ENCODE measurements at places on chromosomes 2 and 18.

GRCh38 chr2:205771031-205771430 is 88.7 kb downstream of the NRP2 start:
- DNase-seq = no peak

GRCh38 chr2:39225567-39225966 is 18.2 kb downstream of the CDKL4 start:
- no peak for DNase-seq

- DNase-seq = no peak
These were observed 251.7 kb downstream of the NCKAP5 start for GRCh38 chr2:133316557-133316956.

DNA sequence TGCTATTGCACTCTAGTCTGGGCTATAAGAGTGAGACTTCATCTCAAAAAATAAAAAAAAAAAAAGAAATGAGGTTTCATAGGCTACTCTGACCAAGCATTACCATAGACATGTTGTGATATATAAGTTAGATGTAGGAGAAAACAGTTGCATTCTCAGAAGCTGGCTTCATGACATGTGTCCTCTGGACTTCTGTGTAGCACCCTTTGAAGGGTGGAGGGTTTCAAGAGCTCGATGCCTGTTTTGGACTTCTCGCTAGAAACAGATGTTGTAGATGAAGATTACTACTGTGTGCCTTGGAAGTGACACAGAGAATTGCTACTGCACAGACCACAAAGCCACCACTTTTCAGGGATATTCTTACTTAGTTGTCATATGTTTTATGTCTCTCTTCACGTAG is 91.0 kb downstream of the TMEM247 start:
- no peak for DNase-seq

- no peak for DNase-seq
These were observed 6.2 kb upstream of the DNAJB2 start for GRCh38 chr2:219272995-219273394.

DNA sequence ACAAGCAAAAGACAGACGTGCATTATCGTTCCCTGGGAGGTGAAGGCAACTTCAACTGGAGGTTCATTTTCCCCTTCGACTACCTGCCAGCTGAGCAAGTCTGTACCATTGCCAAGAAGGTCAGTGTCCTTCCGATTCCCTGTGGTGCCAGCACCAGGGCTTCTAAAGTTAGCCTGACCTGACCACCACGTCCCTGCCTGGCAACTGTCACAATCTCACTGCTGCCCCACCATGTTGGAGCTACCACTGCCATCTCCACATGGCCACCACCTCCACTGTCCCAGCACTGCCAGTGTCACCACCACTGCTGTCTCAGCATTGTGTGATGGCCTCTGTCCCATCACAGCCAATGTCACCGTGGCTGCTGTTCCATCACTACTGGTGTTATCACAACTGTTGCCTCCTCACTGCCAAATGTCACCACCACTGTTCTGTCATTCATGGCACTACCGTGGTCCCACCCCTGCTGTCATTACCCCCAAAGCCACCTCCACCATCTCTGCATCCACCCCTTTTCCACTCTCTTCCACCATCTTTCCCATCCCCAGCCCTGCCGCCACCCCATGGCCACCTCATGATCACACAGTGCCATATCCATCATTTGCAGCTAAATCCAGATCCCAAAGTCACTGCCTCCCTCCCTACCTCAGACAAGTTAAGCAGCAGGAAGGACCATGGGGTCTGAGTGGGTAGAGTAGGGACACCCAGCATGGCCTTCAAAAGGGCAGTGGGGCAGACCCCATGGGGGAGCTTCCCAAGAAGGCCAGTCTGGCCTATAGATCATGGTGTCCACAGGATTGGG is 216.5 kb downstream of the DYSF start:
- no peak for DNase-seq
